ENCODE measurements at places on chromosomes 7 and 10.
A peak's percentile ranks its signal among the peaks of the same experiment; 100 is the strongest.

- no peak for DNase-seq
These were observed 242.5 kb downstream of the REEP3 start for GRCh38 chr10:63763744-63764143.

GRCh38 chr10:91354166-91355075 is 55.7 kb upstream of the HECTD2 start:
- no peak for DNase-seq

GRCh38 chr10:113320211-113320610 is 232.6 kb upstream of the HABP2 start:
- DNase-seq: no peak

- DNase-seq: no peak
These were observed 226.9 kb downstream of the ABCA13 start for GRCh38 chr7:48398191-48398590.

DNA sequence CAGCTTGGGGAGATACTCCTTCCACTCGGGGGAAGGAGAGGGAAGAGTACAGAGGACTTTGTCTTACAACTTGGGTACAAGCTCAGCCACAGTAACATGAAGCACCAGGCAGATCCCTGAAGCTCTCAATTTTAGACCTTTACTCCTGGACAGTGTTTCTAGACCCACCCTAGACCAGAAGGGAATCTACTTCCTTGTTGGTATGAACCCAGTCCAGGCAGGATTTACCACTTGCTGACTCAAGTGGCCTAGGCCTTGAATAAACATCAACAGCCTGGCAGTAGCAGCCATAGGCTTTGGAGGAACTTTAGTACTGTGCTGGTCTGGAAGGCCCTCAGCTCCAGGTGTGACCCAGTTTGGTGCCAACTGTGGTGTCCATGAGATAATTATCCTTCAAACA is 173.1 kb downstream of the ADRA2A start:
- no peak for DNase-seq

- no peak for DNase-seq
These were observed 19.7 kb upstream of the SLC18A2 start for GRCh38 chr10:117221156-117221711.

DNA sequence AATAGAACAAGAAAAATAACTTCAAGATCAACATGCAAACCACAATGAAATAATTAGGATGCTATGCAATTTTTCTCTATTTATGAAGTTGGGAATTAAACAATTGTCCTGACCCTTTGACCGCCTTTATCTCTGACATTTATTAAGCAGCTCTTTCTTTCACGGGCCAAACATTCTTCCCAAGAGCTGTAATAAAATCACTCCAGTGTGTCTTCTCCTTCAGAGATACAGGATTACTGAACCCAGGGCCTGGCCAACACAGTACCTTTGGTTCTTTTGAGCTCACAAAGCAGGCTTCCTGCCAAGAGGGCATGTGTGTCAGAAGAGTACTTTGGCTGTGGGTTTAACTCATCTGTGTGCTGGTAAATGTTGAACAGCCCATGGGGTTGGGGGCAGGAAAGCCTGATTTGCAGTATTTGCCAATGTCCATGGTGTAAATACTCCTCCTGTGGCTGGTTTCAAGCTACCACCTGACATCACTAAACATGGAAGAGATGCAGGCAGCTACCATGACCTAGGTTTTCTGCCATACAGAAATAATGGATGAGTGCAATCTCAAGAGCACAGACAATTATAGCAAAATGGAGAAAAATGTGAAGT is 121.7 kb downstream of the FANK1 start:
- no peak for DNase-seq

DNA sequence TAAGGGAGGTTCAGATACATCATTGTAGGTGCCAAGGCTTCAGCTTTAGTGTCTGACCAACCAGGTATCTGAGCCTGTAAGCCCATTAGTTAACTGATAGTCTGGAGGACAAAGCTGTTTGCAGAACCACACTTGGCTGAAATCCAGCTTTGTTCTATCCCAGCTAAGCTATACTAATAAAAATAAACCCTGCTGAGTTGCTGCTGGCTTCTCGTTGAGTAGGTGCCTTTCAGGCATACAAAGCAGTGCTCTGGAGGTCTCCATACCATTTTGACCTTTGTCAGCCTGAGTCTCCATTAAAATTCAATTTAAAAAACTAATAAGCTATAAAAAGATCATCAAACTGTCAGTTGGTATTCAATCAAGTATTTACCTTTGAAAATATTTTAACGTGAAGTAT is 22.0 kb downstream of the CDCA7L start:
- no peak for DNase-seq

- DNase-seq: no peak
These were observed 231.0 kb downstream of the KIAA1217 start for GRCh38 chr10:24439935-24440334.

GRCh38 chr10:81215498-81215897 is 659.5 kb upstream of the NRG3 start:
- DNase-seq: no peak

GRCh38 chr7:43784030-43784584 is 25.6 kb downstream of the BLVRA start:
- no peak for DNase-seq

DNA sequence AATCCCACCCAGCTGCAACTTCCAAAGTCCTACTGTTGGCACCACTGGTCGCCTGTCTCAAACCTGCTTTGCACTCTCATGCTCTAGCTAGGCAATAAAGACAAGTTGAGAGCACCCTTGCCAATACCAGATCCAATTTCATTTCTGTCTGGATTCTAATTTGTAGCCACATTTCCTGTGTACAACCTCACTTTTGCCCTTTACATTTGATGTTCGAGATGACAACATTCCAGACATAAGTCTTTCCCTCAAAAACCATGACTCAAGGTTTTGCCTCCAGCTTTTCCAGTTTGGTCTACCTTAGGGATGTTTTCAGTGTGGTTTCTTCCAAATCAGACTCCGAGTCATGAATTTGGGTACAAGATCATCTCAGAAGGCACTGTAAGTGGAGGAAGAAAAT is 309.0 kb downstream of the GPAM start:
- DNase-seq: no peak

- DNase-seq: no peak
These were observed 266.6 kb downstream of the POLR1F start for GRCh38 chr7:19442016-19442785.

DNA sequence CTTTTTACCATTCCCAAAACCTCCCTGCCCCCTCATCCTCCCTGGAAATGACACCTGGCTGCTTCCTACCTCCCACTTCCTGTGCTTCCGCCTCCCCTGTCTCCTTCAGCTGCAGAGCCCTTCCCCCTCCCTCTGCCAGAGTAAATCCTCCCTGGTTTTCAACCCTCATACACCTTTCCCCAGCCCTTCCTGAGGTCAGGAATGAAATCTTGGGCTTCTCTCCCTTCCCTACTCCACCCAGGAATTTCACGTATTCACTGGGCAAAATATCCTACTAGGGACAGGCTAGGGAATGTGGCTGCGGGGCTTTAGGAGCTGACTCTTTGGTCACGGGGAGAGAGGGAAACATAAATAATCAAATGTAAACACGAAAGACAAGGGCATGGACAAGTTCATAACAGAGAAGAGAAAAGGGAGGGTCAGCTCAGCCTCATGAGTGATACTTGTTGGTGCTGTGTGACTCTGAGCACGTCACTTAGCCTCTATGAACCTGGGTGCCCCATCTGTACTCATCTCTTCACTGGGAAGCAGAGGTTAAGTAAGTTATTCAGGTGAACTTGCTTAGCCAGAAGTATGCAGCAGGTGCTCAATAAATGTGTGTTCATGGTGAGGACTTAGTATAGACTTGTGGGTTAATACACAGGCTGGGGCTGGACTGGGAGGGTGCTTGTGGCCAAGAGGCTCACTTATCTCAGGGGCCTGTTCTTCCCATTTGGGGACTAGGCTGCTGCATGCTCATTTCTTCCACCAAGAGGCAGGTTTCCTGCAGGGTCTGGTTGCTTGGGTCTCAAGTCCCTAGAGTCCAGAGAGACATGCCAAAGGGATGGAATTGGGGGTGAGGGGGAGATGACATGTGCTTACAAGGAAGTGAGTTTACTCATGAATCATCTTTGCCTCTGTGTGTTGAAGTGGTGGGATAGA is 10.0 kb upstream of the DUSP5 start:
- DNase-seq: no peak

GRCh38 chr10:99875473-99875872 is 93.0 kb downstream of the ABCC2 start:
- DNase-seq: no peak

GRCh38 chr7:114956702-114957101 is 34.8 kb downstream of the MDFIC start:
- DNase-seq: no peak

- no peak for DNase-seq
These were observed 323.7 kb downstream of the RPS24 start for GRCh38 chr10:78357141-78358063.

DNA sequence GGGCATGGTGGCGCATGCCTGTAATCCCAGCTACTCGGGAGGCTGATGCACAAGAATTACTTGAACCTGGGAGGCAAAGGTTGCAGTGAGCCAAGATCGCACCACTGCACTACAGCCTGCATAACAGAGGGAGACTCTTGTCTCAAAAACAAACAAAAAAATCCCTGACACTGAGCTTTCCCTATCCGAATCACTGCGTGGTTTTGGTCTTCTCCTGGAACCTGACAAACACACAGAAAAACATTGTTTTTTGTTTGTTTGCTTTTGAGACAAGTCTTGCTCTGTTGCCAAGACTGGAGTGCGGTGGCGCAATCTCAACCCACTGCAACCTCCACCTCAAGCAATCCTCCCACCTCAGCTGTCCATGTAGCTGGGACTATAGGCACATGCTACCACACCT is 50.4 kb upstream of the PTPRN2 start:
- no peak for DNase-seq

- DNase-seq: no peak
These were observed 24.5 kb downstream of the RNF32 start for GRCh38 chr7:156665101-156665500.

GRCh38 chr7:106679153-106679931 is 18.4 kb upstream of the CCDC71L start:
- DNase-seq: no peak

DNA sequence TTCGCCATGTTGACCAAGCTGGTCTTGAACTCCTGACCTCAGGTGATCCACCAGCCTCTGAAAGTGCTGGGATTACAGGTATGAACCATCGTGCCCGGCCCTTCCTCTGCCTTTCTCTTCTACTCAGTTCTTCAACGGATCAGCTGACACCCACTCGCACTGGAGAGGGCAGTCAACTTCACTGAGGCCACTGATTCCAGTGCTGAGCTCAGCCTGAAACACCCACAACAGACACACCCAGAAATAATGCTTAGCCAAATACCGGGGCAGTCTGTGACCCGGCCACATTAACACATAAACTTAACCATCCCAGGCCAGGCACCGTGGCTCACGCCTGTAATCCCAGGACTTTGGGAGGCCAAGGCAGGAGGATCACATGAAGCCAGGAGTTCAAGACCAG is 119.3 kb upstream of the CHST15 start:
- DNase-seq: no peak

- DNase-seq: no peak
These were observed 201.4 kb downstream of the FZD1 start for GRCh38 chr7:91465595-91466061.

- no peak for DNase-seq
These were observed 158.2 kb downstream of the CELF2 start for GRCh38 chr10:11175823-11176243.

DNA sequence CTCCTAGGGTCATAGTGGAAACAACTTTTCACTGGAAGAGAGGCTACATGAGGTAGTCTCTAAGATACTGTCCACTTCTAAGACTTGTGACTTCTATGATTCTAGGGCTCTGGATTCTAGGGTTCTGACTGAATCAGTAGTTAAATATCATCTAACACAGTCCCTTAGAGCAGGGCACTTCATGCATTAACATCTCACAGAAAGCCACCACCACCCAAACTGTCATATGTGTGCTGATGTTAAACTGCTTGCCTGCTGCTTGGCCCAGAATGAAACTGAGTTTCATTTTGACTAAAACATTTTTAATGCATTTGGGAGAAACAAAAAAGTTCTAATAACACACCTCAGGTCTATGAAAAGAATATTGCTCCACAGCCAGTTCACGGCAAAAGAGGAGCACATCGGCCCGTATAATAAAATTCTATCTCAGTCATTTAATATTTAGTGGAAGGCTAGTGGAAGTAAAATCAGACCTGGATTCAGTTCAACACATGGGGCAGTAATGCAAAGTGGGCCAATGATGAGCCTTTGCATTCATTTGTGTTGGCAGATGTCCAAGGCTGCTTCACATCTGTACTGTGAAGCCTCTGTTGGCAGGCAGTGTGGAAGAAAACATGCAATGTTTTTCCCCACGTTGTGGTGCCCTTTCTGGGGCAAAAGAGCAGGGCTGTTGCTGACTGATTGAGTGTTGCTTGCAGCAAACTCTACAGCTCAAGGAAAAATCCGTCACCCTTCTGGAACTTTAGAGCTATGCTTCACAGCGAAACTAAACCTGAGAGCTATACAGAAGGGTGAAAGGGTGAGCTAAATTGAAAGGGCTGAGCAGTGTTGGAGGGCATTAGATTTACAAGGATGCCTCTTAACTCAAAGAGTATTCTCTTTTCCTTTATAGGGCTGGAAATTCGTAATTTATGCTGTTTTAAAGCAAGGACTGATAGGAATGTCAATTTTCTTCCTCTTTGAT is 33.5 kb upstream of the AUTS2 start:
- DNase-seq: peak; percentile 77

GRCh38 chr10:107859065-107859464 is 694.6 kb upstream of the SORCS1 start:
- no peak for DNase-seq

GRCh38 chr7:73828107-73828803 is 2.5 kb upstream of the CLDN4 start:
- no peak for DNase-seq

GRCh38 chr10:35558276-35558675 is 46.9 kb upstream of the GJD4 start:
- no peak for DNase-seq

DNA sequence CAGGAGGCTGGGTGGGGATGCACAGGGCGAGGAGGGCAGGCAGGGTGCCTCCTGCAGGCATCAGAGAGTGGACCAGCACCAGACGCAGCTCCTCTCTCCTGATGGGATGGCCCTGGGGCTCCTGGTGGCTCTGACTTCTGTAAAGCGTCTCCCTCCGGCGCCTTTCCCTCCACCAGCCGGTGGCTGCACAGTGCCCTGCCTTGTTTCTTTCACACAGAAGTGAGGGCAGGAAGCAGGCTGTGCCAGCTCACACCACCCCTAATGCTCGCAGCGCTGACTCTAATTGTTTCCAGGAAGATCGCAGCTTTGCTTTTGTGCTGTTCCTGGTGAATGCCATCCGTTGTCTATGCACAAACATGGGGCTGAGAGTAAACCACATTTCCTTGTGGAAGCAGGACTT is 152.3 kb upstream of the LANCL2 start:
- DNase-seq: no peak

DNA sequence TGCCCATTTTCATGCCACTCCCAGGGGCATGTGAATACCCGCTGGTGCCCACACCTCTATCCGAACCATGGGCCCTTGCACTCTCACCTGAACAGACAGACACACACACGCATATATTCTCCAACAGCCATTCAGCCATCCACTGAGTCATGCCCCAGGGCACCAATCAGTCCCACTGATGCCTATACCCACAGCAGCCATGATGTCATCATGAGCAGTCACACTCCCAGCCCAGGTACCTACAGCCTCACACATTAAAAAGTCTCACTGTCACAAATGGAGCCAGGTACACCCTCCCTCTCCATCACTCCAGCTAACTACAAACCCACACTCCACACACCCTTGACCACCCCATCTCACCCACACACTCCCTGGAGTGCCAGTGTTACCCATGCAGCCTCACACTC is 12.2 kb downstream of the VSIR start:
- no peak for DNase-seq
